RWPE1 (cell line): ENCODE measurements at places on chromosomes 7 and 10.
A peak's percentile ranks its signal among the peaks of the same experiment; 100 is the strongest.

GRCh38 chr7:31107106-31108090 is 55.3 kb downstream of the ADCYAP1R1 start:
- DNase-seq, result no peak

GRCh38 chr7:77837966-77838365 is 39.4 kb downstream of the PHTF2 start:
- no peak for DNase-seq

DNA sequence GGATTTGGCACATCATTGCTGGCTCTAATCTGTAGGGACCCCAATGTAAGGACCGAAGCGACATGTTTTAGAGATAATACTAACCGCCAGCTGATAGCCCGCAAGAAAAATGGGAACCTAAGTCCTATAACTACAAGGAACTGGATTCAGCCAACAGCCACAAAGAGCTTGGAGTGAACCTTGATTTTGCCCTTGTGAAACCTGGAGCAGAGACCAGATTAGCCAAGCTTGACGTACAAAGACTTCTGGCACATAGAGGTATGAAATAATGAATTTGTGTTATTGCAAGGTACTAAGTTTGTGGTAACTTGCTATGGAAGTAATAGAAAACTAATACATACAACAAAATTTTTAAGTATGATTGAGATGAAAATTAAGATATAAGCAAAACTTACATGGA is 246.9 kb downstream of the AGMO start:
- DNase-seq, result no peak

DNA sequence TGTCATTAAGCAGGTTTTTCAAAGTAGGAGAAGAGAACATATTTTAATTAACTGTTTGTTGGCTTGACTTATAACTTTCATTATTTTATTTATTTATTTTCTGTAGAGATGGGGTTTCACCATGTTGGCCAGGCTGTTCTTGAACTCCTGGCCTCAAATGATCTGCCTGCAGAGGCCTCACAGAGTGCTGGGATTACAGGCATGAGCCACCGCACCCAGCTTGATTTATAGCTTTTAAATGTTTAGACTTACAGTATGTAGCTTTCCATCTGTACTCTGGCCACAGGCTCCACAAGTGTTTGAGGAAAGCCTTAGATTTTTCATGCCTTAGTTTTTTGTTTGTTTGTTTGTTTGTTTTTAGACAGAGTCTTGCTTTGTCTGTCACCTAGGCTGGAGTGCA is 72.7 kb upstream of the IFRD1 start:
- DNase-seq, result no peak

DNA sequence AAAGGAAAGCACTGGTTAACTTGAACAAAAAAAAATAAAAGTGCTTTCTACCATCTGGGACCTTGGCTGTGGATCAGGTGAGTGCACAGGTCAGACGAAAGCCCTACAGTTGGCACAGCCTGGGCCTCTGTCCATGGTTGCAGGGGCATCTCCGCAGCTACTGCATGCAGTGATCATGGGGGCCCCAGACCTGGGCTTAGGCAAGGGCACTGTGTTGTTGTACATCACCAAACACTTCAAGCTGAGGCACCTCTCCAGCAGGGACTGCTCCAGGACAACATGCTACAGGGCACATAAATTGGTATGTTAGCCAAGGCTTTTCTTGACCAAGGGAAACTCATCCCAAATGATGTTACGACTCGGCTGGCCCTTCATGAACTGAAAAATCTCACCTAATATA is 23.5 kb downstream of the KLHL7 start:
- DNase-seq, result no peak

DNA sequence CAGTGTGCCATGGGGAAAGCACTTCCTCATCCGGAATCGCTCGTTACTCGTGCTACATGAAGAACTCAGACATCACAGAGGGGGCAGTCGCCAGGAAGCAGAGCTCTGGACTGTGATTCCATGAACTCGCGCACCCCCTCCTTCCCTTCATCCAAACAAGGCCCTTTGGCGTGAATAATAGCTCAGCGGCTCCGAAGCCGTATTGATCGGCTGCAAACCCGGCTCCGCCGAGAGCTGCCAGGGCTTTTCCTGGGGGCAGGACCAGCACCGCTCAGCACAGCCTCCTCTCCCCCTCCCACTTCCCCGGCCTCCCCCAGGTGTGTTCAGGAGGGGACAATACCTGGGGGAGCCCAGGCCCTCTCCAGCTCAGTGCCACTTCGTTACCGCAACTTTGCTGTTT is 129.0 kb upstream of the TCF7L2 start:
- DNase-seq, result no peak

DNA sequence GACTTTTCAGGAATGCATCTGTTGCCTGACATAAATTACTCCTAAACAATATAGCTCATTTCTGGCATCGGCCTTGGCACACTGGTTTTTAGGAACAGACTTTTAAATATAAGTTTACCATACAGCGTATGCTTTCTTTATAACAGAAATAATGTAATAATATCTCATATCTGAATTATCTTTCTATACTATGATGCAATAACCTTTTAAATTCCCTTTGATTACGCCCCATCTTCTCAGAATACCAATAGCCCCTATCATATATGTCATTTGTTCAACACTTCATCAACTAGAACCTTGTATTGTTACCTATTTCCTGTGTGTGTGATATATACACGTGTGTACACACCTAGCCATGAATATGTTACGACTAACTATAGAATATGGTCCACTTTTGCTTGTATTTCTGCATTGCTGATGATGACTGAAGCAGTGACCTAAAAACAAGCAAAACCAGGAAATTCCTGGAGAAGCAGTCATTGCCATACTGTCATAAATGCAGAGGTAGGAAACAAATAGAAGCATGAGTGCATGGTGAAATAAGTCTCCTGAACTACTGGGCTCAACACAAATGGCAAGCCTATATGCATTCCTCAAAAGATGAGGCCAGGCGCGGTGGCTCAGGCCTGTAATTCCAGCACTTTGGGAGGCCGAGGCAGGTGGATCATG is 618.4 kb upstream of the NRP1 start:
- peak; percentile 34 for DNase-seq

- DNase-seq, result no peak
Observed at GRCh38 chr7:43384616-43385308, 198.1 kb upstream of the STK17A start.

DNA sequence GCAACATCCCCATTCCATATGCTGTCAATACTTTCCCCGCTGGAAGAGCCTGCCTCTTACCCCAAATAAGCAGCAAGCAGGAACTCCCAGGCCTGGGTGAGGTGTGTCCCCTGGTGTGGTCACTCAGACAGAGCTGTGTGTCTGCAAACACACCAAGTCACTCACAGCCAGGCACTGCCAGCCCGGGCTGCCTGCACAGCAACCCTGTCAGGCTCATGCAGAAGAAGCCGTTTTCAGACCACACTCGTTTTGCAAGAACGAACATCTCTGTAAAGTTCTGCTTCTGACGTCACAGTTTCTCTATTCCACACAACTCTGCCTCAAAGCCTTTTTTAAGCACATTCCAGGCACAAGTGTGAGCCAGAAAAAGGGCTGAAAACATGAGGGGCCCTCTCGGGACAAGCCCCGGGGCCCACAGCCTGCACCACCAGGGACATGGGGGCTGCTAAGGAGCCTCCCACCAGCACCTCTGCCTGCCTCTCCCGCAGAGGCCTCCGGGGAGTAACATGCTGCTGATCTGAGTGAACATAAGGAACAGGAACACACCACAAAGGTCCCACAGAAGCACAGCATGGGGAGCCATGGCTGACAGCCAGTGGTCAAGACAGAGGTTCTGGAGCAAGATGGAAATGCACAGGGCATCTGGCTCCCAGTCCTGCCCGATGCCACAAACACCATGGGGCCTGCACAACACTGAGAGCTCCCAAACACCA is 11.4 kb downstream of the PTPRN2 start:
- DNase-seq, result no peak

DNA sequence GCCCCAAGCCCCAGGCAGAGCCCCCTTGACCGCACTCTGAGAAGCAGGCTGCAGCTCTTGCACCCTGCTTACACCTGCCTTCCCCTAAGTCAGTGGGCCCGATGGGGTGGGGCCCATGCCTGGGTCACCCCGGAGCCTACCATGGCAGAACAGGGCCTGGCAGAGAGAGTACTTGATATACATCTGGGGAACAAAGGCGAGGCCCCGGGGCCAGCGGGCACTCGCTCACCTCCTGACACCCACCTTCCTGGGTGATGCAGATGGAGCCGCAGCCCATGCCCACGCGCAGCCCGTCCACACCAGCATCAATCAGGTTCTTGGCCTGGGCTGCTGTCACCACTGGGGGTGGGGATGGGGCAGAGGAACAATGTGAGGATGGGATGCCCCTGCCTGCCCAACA is 13.4 kb downstream of the IMPDH1 start:
- no peak for DNase-seq

GRCh38 chr10:106078895-106079576 is 1085.5 kb downstream of the SORCS1 start:
- no peak for DNase-seq

- DNase-seq, result no peak
Observed at GRCh38 chr10:104041891-104042535, 43.7 kb downstream of the COL17A1 start.

DNA sequence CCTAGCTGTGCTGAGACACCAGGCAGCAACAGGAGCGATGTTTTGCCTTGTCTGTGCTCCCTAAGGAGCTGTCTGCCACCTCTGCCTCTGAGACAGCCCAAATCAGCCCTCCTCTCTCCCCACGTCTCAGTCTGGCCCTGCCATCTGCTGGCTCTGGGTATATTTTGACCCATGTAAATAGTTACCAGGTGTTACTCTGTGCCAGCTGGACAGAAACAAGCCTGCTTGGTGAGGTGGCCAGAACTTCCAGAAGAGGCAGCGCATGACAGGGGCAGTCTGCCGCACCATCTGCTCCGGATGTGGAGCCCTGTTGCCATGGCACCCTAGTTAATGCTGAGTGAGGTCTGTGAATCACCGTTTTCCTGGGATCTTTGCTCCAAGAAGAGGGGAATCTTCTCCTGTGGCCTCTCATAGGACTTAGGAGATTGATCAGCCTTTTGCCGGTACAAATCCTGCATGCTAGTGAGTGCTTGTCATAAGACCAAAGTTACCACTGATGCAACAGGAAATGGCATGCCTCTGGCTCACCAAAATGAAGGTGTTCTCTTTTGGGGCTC is 31.8 kb downstream of the GSTO2 start:
- DNase-seq, result peak; percentile 84

- DNase-seq, result no peak
Observed at GRCh38 chr10:122426829-122427228, 27.6 kb upstream of the ARMS2 start.
